CD8-positive, alpha-beta memory T cell (primary cell): ENCODE measurements at places on chromosomes 2 and 18. TPM values are rescaled to one million over a fixed set of nuclear protein-coding genes. Genes with fewer than 3 reads are reported as not detected.
A peak's percentile ranks its signal among the peaks of the same experiment; 100 is the strongest.

Gene DOK6
- 0.13 TPM for polyA plus RNA-seq

Gene CCDC142
- 9.7 TPM for polyA plus RNA-seq

Gene GDF7
- 0.10 TPM for polyA plus RNA-seq

Gene PAIP2B
- polyA plus RNA-seq = 2.2 TPM

Gene CCDC141
- 3.9 TPM for polyA plus RNA-seq

DNA sequence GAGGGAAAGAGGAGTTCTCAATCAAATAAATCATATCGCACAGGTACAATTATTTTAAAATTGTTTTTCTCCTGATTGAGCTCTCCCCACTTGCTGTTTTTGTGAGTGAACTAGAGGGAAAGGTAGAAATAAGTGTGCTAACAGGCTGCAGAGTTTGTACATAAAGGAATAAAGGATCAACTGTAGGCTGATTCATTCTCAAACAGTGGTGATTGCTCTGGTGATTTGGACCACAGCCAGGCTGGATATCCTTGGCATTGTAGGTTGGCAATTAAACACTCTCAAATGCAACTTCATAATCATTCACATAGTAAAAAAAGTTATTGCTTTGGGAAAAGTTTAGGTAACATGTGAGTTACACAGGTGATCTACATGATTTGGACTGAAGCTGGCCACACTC, 29.8 kb downstream of the LRP1B start:
- DNase-seq = no peak

- no peak for DNase-seq
Observed at GRCh38 chr2:240208631-240209211, 68.3 kb upstream of the OTOS start.

DNA sequence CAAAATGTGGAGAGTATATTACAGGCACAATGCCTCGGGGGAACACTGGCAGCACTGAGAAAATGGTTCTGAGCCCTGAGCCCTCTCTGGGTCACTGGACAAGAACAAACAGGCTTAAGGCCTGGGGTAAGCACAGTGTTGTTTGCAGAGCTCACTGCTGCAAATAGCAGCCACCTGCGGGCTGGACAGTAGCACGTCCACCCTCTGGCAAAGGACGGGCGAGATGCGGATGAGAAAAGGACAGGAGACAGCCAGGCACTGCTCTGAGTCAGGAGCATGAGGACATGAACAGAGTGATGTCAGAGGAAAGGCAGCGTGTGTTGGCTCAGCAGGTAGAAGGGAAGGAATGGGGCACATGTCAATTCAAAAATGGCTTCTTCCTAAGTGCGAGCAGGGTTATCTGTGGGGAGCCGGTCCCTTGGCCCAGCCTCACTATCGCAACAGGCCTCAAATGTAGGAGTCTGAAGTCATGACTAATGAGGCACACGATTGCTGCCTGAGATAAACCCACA, 25.9 kb upstream of the NEB start:
- no peak for DNase-seq

- no peak for DNase-seq
Observed at GRCh38 chr2:147665105-147665504, 179.7 kb upstream of the ACVR2A start.

DNA sequence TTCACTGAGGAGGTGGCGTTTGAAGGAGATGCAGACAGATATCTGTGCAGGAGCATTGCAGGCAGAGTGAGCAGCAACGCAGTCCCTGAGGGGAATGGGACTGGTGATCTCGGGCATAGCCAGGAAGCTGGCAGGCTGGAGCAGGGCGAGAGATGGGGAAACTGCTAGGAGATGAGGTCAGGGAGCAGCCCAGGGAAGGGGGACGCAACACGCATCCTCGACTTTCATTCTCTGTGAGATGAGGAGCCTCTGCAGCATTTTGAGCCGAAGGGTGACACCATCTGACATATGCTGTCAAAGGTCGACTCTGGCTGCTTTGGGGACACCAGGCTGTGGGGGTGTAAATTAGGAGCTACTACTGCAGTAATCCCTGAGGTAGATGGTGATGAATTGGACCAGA, 4.3 kb upstream of the CHRNA1 start:
- no peak for DNase-seq

DNA sequence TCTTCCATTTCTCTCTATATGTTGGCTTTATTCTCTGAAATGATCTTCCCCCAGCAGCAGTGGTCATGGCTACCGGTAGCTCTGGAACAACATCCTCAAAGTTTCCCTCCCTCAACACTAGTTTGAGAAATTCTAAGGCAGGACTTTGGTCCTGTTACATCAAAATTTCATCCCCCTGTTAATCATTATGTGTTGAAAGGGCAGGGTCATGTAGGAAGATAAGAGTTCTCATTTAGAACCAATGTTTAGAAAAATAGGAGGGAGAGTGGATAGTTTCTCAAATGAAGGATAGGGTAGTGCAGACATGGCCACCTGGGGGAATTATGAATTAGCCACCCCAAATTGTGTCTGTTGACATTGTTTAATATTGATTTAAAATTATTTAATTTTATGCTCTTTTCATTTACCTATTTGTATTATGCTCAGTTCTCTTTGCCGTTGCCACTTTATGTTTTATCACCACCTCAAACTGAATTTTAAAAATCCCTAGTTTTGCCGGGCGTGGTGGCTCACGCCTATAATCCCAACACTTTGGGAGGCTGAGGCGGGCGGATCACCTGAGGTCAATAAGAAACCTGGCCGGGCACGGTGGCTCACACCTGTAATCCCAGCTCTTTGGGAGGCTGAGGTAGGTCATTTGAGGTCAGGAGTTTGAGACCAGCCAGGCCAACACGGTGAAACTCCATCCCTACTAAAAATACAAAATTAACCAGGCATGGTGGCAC, 22.3 kb downstream of the EML4 start:
- DNase-seq = no peak

GRCh38 chr2:113273027-113273551, 5.6 kb downstream of the PAX8 start:
- peak; percentile 32 for DNase-seq

- no peak for DNase-seq
Observed at GRCh38 chr2:157848213-157848612, 27.9 kb downstream of the ACVR1 start.

DNA sequence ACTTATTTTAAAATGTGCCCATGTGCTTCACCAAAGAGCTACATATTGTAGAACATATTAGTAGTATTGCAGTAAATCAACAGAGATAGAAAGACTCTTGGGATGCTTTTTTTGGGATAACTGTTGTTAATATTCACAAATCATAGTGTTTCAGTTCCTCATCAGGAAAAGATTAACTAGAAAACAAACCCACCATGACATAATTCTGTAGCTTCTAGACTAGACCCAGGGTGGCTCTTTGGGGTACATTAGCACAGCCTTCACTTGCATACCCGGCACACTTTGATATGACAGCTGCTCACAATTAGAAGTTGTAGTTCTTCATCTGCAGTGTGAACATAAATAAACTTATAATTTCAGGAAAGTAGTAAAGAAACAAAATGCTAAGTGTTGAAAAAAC, 154.2 kb downstream of the ATP9B start:
- no peak for DNase-seq

GRCh38 chr18:72375618-72376017, 168.5 kb downstream of the CBLN2 start:
- no peak for DNase-seq

DNA sequence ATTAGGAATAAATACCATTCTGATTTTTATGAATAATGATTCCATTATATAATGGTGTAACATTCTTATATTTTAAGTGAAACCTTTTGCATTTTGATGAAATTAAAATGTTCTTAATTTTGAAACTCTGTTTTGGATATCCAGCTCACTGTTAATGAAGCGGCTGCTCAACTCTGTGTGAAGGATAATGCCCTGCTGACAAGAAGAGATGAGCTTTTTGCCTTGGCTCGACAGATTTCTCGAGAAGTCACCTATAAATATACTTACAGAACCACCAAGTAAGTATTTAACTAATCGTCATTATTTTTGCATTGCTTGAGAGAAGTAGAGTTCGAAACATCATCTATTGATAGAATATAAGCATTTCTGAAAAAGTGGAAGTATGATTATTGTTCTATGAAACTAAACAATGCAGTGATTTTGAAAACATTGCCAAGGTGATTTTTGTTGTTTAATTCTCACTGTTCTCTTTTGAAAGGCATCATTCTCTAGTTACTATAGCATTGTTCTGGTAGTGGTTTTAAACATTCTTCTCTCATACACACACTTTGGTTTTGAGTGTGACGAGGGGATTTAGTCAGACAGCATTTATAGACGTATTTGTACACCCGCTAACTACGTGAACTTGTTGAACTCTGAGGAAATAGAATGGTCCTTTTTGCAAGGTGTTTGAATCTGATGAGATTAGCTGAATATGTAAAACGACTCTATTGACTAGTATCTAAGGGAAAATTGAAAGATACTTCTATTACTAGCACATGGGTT, 21.5 kb downstream of the NAB1 start:
- DNase-seq = no peak

- DNase-seq = no peak
Observed at GRCh38 chr18:57353940-57354461, 1.6 kb downstream of the ST8SIA3 start.

GRCh38 chr2:203565076-203565475, 30.0 kb upstream of the RAPH1 start:
- DNase-seq = no peak

- no peak for DNase-seq
Observed at GRCh38 chr2:191501561-191502168, 176.3 kb upstream of the NABP1 start.

- DNase-seq = no peak
Observed at GRCh38 chr18:36772241-36772723, 56.5 kb downstream of the TPGS2 start.

DNA sequence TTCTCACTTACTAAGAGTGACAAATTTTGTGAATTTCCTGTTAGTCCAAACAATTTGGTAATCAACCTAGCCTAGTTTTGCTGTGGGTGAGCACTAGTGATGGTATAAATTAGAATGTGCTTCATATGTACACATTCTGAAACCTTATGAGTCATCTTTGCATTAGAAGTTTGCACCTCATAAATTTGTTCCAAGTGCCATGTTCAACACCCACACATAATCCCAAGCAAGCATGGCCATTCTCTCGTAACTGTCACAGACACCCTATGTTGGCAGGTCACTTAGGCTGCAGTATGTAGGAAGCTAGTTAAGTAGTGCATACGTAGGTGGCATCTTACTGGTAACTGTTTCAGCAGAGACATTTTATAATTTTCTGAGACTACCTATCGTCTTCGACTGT, 46.9 kb downstream of the NAB1 start:
- no peak for DNase-seq

DNA sequence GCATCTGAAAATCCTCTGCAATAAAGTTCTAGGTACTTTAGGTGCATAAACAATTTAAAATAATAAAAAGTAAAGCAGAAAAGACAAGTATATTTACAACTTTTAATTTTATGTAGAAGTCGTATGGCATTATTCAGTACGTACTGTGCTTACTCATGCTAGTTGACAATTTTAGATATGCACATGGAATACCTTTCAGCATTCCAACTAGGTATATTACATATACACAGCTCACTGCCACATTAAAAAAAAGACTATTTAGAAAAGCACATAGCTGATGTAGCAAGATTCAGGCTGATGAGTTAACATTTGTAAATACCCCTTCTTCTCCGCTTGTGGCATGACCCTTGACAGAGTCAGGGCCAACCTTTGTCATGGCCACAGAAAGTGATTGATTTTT, 171.2 kb downstream of the FBXO15 start:
- no peak for DNase-seq

DNA sequence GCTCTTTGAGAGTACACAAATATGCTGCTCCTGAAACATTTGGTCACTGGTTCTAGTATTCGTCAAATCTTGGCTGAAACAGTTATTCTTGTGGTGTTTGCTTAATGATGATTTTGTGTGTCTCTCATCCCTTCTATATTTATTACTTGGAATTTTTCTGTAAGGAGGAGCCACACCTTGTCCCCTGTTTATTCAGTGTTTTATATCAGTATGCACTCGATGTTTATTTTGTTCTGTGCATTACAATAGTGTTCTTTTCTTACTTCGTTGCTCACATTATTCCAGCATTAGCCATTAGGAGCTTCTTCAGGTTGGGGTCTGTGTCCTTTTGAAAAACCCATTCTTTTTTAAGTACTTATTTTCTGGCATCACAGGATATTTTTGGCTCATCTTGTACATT, 5.1 kb upstream of the RAMP1 start:
- no peak for DNase-seq

DNA sequence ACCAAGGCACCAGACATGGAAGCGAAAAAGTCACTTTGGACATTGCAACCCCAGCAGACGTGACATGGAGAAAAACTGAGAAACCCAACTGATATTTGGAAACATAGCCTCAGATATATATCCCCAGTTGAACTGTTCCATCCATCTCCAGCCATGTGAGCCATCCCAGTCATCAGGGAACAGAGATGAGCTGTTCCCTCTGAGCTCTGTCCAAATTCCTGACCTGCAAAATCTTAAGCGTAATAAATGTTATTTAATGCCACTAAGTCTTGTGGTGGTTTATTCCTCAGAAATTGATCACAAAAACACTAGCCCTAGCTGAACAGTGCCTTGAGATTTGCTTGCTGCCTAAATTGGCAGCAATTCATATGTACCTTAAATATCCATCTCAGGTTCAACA, 182.8 kb downstream of the NRP2 start:
- no peak for DNase-seq

- DNase-seq = no peak
Observed at GRCh38 chr2:156343940-156344301, 11.4 kb upstream of the NR4A2 start.

GRCh38 chr2:12918138-12918834, 201.6 kb downstream of the TRIB2 start:
- DNase-seq = no peak

DNA sequence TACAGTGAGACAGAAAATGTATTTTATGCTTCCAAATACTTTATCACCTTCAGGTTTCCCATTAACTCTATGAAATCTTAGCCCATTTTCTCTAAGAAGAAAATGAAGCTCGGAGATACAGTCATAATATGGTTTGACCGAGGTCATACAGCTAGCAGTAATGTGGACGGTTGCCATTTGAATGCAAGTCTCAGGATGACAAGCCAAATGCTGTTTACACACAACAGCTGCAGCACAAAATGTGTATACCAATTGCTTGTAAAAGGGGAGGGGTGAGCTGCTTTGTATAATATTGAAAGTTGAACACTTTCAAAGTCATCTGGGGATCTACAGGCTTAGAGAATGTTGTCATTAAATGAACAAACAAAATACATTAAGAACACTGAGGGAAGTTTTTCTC, 93.8 kb upstream of the FSIP2 start:
- DNase-seq = no peak

DNA sequence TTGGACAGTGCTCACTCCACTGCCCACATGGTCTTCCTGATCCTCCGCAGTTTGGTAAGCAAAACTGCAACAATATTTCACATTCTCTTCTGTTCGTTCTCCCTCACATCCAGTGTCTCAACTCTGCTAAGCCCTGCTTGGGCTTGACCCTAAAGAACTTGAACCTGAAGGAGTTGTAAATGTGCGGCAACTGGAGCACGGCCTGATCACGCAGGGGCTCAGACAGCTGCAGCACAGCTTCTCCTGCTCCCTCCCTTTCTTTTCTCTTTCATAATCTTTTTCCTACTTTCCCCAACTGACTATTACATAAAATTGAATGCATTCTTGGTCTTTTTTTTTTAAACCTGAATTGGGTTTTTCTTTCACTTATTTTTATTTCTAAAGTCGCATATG, 10.2 kb downstream of the CYRIA start:
- DNase-seq = no peak

- no peak for DNase-seq
Observed at GRCh38 chr2:168964251-168964807, 63.2 kb downstream of the G6PC2 start.

GRCh38 chr2:47869859-47870595, 36.3 kb downstream of the FBXO11 start:
- DNase-seq = no peak
